ENCODE measurements at places on chromosomes 12 and 14. TPM values are rescaled to one million over a fixed set of nuclear protein-coding genes. Genes with fewer than 3 reads are reported as not detected.

DNA sequence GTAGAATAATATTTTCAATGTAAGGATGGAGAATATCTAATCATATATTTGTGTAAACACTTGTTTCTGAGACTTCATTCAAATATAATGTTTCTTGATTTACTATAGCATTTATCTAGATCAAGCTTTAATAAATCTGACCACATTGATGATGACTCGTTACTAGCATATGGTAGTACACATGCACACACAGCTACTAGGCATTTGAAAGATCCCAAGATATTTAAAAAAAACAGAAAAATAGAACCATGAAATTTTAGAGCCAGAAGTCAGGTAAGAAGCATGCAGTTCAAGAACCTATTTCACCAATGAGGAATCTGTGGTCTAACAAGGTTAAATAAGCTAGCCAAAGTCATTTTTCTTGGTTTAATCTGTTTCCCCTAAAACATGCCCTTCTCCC, 32.0 kb downstream of the DCP1B start:
- DNase-seq: no peak
- H3K27ac ChIP-seq: no peak overlapping the region
- H3K4me1 ChIP-seq: peaks cover 8% of the 10 kb centered on the region
- H3K36me3 ChIP-seq: no peaks in the 10 kb centered on the region

GRCh38 chr12:15779925-15780324, 9.3 kb downstream of the EPS8 start:
- no peaks in the 10 kb centered on the region for H3K4me1 ChIP-seq
- no peak overlapping the region for H3K27ac ChIP-seq
- no peak for DNase-seq
- no peaks in the 10 kb centered on the region for H3K36me3 ChIP-seq
- H3K27me3 ChIP-seq: peaks cover 43% of the 10 kb centered on the region

- no peak within 1 kb of the TSS for H3K27ac ChIP-seq
- no peak for DNase-seq
- H3K4me1 ChIP-seq: no peaks in the 10 kb centered on the region
- H3K27me3 ChIP-seq: peaks cover 25% of the 10 kb centered on the region
These were observed at the start of gene CNTN1 for GRCh38 chr12:40691913-40692764. Gene CNTN1 (plus strand): TSS chr12:40692439.

- no peak for DNase-seq
- H3K36me3 ChIP-seq: no peaks in the 10 kb centered on the region
- H3K27me3 ChIP-seq: no peaks in the 10 kb centered on the region
- no peak overlapping the region for H3K27ac ChIP-seq
These were observed 17.9 kb downstream of the NFKBIA start for GRCh38 chr14:35386673-35387125.

Gene TMEM119
- 3.9 TPM for total RNA-seq

DNA sequence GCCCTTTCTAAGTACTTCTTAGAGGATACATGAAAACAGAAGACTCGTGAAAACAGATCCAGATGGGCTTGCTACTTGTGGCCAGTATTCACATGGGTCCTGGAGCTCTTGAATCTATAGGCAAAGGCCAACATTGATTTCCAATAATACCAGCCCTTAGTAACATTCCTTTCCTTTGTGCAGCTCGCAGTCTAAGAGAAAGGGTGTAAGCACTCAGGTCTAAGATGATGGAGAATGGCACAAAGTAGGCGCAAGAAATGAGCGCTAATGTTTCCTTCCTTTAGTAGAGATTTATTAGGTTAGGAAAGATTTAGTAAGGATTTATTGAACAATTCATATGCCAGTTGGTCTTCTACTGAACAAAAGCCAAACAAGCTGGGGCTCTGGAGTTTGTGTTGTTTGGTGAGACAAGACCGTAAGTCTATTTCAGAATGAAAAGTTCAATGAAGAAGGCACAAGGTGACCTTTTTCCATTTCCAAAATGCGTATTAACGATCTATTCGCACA, 525 bp downstream of the RNU6-8 start:
- peaks cover 4% of the 10 kb centered on the region for H3K36me3 ChIP-seq
- peak overlapping the region; percentile 99 for H3K27ac ChIP-seq
- peaks cover 31% of the 10 kb centered on the region for H3K4me1 ChIP-seq
- H3K4me3 ChIP-seq: peak overlapping the region; percentile 93
- no peak for DNase-seq
- H3K27me3 ChIP-seq: peaks cover 5% of the 10 kb centered on the region

Gene CDC42BPB
- total RNA-seq: 16.3 TPM

DNA sequence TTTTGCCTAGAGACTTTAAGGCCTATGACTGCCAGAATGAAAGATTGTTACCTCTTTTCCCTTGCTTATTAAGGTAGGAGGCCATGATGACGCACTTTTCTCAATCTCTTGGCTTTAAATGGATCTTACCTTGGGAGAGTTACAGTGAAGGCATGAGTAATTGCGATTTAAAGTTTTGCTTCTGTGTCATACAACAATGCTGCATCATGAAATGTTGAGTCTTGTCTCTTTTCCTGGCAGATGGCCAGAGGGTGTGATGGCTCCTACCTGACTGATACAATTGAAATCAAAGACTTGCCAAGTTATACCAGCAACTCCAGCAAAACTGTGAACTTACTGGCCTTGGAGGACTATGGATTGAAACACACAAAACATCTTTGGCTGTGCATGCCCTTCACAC, 17.2 kb upstream of the LRRK2 start:
- no peak for DNase-seq
- H3K27ac ChIP-seq: no peak overlapping the region
- no peaks in the 10 kb centered on the region for H3K4me1 ChIP-seq

GRCh38 chr14:75915045-75915444, 66.8 kb downstream of the TGFB3 start:
- peaks cover 8% of the 10 kb centered on the region for H3K36me3 ChIP-seq
- no peaks in the 10 kb centered on the region for H3K27me3 ChIP-seq
- H3K4me3 ChIP-seq: no peak overlapping the region
- no peak overlapping the region for H3K27ac ChIP-seq
- no peaks in the 10 kb centered on the region for H3K4me1 ChIP-seq

DNA sequence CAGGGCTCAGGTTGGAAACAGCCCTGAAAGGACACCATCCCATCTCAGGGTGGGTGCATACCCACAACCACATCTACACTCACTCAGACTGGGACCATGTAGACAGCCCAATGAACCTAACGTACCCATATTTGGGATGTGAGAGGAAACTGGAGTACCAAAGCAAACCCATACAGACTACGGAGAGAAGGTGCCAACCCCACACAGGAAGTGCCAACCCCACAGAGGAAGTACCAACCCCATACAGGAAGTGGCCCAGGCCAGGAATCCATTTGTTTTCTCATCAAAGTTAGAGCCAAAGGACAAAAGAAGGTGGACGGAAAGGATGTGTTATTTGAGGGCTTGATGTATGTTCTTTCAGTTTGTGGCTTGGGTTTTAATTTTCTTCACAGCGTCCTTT, 19.5 kb upstream of the SPIC start:
- peak overlapping the region; percentile 22 for H3K4me3 ChIP-seq
- no peak overlapping the region for H3K27ac ChIP-seq
- no peak for DNase-seq
- H3K4me1 ChIP-seq: peaks cover 10% of the 10 kb centered on the region

DNA sequence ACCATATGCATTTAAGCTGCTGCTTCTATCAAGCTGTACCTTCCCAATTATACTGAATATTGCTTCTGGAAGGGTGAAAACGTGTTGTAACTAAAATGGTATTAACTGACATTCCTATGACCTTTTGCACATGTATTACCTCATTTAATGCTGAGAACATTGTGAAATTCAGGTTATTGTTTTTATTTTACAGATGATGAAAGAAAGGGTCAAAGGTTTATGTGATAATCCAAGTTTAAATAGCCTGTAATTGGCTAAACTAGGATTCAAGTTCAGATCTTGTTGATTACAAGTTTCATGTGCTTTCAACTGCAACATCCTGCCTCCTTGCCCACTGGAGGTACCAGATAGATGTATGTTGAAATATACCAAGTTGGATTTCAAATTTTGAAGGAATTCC, 433.3 kb upstream of the PRICKLE1 start:
- H3K4me3 ChIP-seq: no peak overlapping the region
- no peaks in the 10 kb centered on the region for H3K27me3 ChIP-seq
- DNase-seq: no peak
- H3K4me1 ChIP-seq: no peaks in the 10 kb centered on the region
- no peaks in the 10 kb centered on the region for H3K36me3 ChIP-seq
- H3K27ac ChIP-seq: no peak overlapping the region

Gene EGLN3
- total RNA-seq: 10.3 TPM
